Right ventricle myocardium superior (tissue), 1 donor: ENCODE measurements at places on chromosomes 11 and 22.
A peak's percentile ranks its signal among the peaks of the same experiment; 100 is the strongest.

DNA sequence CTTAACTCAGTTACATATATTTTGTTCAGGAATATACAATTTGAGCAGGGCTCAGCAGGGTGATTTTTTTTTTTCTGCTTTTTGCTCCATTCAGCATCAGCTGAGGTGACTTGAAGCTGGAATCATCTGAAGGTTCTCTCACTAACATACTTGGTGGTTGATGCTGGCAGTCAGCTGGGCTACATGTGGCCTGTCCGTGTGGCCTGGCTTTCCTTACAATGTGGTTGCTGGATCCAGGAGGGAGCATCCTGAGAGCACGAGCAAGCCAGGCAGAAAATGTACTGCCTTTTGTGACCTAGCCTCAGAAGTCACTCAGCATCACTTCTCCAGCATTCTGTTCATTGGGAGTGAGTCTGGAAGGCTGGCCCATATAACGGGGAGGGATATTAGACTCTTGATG lies 151.6 kb upstream of the E2F8 start:
- DNase-seq, result no peak

DNA sequence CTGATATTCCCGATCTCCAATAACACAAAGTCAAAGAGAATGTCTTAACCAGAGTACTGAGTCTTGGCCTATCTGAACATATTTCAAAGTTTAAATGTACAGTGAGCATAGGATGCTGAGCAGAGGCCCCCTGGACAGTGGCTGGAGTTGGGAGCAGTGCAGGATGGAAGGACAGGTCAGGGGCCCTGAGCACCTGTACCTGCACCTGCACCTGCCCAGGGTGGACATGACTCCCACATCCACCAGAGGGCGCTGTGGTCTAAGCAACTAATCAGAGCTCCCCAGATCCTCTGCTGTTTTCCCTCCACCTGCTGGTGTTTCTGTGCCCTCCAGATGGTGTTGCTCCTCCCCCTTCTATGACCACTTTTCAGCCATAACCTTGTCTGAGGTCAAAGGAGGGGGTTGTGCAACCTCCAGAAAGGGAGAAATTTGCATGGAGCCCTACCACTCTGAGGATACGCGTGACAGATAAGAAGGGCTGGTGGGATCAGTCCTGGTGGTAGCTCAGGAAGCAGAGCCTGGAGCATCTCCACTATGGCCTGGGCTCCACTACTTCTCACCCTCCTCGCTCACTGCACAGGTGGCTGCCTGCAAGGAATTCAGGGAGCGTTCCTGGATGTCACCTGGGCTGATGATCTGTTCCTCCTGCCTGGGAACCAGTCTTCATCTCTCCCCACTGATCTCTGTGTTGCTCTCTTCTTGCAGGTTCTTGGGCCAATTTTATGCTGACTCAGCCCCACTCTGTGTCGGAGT lies 49.1 kb upstream of the VPREB1 start:
- DNase-seq, result peak; percentile 61

DNA sequence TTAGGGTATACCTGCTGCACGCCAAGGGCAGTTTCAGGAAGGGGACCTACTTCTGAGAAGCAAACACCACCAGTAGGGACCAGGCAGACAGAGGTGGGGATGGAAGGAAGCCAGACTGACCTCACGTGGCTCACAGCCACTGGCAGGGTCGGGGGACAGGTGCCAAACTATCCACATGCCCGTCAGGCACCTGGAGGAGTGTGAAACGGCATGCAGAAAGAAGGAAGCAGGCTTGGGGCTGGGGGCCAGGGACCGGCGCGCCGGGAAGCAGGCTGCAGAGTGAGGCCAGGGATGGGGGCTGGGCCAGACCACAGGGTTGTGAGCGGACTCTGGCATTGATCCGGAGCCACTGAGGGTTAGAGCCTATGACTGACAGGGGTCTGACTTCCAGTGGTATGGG lies 47.5 kb downstream of the CDKN1C start:
- no peak for DNase-seq

DNA sequence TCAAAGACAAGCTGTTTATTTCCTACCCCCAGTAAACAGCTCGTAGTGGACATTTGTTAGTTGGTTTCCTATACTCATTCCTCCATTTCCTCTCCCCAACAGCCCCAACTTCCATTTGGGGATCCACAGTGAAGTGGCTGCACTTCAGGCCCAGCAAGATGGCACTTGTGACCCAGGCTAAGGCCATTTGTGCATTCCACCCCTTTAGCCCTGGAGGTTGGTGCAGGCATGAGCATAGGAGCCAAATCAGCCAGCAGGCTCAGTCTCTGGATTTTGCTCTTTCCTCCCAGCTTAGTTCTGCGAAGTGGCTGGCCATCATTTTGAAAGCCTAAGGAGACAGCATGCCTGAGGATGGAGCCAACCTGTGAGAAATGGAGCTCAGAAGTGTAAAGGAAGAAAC lies 122.9 kb downstream of the MPPED2 start:
- DNase-seq, result no peak

DNA sequence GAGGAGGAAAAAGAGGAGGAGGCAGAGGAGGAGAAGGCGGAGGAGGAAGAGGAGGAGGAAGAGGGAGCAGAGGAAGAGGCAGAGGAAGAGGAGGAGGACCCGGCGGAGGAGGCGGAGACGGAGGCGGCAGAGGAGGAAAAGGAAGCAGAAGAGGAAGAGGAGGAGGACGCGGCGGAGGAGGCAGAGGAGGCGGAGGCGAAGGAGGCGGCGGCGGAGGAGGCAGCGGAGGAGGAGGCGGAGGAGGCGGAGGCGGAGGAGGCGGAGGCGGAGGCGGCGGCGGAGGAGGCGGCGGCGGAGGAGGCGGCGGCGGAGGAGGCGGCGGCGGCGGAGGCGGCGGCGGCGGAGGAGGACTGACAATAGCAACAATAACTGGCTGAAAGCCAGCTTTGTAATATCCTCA lies 616.6 kb downstream of the TBC1D22A start:
- DNase-seq, result no peak

- no peak for DNase-seq
Observed at GRCh38 chr11:680970-681369, 14.1 kb downstream of the DEAF1 start.

GRCh38 chr11:20604864-20605601 lies 5.6 kb downstream of the SLC6A5 start:
- no peak for DNase-seq

GRCh38 chr22:44205516-44206329 lies 25.0 kb downstream of the PARVG start:
- DNase-seq, result no peak

GRCh38 chr11:67050139-67050538 lies 6.5 kb upstream of the RHOD start:
- DNase-seq, result no peak

- DNase-seq, result no peak
Observed at GRCh38 chr11:71283971-71284441, 31.6 kb upstream of the SHANK2 start.

DNA sequence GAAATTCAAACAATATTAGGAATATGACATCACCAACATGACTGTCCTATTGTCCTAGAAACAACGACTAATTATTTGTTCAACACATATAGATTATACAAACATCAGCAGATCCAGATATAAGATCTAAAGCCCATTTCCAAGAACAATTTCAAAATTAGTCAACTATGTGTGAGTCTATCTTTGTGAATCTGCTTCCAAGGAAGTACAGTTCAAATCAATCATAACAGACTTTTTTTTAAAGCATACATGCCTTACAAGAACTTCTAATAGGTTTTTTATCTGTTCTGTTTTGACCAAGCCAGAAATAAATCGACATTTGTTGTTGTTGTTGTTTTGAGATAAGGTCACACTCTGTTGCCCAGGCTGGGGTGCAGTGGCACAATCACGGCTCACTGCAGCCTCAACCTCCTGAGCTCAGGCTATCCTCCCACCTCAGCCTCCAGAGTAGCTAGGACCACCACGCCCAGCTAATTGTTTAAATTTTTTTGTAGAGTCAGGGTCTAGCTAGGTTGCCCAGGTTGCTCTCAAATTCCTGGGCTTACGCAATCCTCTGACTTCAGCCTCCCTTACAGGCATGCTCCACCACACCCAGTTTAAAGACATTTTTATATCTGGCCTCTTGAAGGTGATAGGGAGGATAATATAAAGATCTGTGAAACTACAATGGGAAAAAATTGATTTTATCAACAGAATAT lies 54.8 kb downstream of the DENND5A start:
- DNase-seq, result no peak

- peak; percentile 39 for DNase-seq
Observed at GRCh38 chr11:2588809-2589537, 110.8 kb downstream of the KCNQ1OT1 start.

DNA sequence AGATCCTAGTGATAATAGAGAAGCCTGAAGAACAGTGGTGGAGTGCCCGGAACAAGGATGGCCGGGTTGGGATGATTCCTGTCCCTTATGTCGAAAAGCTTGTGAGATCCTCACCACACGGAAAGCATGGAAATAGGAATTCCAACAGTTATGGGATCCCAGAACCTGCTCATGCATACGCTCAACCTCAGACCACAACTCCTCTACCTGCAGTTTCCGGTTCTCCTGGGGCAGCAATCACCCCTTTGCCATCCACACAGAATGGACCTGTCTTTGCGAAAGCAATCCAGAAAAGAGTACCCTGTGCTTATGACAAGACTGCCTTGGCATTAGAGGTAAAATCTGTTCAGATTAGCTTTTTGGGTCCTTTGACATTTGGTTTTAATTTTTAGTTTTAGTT lies 16.7 kb downstream of the CRKL start:
- no peak for DNase-seq

GRCh38 chr11:5910540-5910939 lies 17.5 kb downstream of the OR52E5 start:
- DNase-seq, result no peak

- no peak for DNase-seq
Observed at GRCh38 chr22:23781511-23782183, 5.1 kb upstream of the SMARCB1 start.

- peak; percentile 58 for DNase-seq
Observed at GRCh38 chr11:34311126-34311525, 46.7 kb downstream of the ABTB2 start.

- no peak for DNase-seq
Observed at GRCh38 chr11:132904607-132905006, 627.7 kb downstream of the OPCML start.

- DNase-seq, result no peak
Observed at GRCh38 chr11:127993788-127994187, 593.6 kb downstream of the ETS1 start.

GRCh38 chr11:75162954-75163353 lies 12.0 kb downstream of the SLCO2B1 start:
- DNase-seq, result no peak

- DNase-seq, result no peak
Observed at GRCh38 chr11:89405629-89406028, 85.5 kb downstream of the NOX4 start.

DNA sequence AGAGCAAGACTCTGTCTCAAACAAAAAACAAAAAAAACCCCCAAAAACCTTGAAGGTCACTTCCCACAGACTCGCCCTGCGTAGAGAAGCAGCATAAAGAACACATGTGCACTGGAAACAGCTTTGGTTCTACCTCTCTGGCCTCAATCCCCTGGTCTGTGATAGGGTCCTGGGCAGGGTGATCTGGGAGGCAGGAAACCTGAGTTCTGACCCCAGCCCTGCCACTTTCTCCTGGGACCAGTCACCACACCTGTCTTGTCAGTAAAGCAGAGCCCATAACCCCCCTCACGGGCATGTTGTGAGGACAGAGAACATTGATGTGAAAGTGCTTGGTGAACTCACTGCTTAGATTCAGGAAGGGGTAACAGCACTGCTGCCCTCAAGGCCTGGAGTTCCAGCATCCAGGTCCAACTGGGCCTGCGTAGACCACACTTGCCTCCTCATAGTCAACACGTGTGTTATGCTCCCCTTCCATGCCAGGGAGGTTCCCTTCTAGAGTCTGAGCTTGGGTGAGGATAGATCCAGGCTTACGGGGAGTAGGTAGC lies 11.4 kb downstream of the UCP2 start:
- no peak for DNase-seq

- no peak for DNase-seq
Observed at GRCh38 chr11:134512061-134512460, 100.0 kb upstream of the B3GAT1 start.

DNA sequence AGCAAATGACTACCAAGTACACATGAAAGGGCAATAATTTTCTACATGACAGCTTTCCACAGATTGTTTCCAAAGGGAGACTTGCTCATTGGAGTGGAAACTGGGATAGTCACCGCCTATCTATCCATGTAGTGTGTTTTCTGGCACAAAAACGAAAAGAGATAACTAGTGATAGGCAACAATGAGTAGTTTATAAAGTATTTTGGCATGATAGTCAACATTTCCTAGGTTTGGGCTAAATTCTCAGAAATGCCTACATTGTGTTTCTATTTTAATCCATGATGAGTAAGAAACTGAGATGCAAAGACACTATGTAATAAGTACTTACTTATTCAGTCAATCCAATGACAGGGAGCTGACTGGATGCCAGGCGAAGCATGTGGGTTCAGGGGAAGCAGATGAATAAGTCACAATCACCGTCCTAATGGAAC lies 1129.1 kb downstream of the DLG2 start:
- DNase-seq, result no peak
